Stomach (tissue), 19 donors: ENCODE measurements at places on chromosomes 5 and 9.

- DNase-seq = peak; percentile 63
These were observed 85.4 kb downstream of the RXRA start for GRCh38 chr9:134411440-134412297.

DNA sequence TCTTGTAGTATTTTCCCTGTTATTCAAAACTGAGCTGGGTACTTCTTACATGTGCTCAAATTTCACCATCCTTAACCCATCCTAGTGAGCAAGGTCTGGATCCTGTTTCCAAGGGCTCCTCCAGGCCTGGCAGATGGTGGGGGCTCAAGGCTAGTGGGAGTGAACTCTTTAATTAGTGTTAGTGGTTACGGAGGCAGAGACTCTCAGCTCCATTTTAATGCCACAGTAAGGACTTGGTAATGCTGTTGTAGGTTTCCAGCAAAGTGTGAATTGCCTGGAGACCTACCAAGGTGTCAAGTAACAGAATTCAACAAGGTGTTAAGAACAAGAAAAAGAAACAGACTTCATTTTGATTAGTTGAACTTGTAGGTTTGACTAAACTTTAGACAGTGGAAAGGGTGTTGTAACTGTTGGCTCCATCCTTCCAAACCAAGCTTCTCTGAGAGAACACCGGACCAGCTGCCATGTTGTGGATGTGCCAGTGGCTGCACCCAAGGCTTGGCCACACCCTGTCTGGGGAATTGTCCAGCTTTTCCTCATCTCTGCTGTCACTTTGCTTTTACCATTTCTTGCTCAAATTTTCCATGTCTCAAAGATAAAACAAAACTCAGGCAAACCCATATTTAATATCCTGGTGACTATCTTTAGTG, 98.7 kb downstream of the ADCY2 start:
- no peak for DNase-seq

DNA sequence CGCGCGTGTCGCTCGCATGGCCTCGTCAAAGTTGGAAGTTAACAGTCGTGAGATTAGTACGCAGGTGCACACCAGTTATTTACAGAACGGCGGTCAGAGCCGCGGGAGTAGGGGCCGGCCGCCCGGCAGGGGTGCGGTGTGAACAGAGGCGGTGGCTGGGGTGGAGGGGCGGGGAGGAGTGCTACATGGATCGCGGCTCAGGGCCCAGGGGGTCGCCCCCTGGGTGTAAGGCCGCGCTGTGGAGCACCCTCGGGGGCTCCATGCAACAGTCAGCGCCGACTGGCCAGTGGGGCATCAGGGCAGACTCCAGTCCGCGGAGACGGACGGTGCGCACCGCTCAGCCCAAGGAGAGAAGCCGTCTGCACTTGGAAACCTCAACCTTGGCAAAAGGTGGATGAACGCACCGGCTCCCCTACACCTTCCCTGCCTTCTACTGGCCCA, 60.3 kb downstream of the ZNF354C start:
- DNase-seq = peak; percentile 16

- DNase-seq = peak; percentile 79
These were observed 8.6 kb downstream of the SUSD1 start for GRCh38 chr9:112166176-112167140.

- DNase-seq = no peak
These were observed 78.4 kb upstream of the TMEM252 start for GRCh38 chr9:68619072-68619471.

GRCh38 chr5:105034401-105034763, 1471.8 kb upstream of the NUDT12 start:
- no peak for DNase-seq

DNA sequence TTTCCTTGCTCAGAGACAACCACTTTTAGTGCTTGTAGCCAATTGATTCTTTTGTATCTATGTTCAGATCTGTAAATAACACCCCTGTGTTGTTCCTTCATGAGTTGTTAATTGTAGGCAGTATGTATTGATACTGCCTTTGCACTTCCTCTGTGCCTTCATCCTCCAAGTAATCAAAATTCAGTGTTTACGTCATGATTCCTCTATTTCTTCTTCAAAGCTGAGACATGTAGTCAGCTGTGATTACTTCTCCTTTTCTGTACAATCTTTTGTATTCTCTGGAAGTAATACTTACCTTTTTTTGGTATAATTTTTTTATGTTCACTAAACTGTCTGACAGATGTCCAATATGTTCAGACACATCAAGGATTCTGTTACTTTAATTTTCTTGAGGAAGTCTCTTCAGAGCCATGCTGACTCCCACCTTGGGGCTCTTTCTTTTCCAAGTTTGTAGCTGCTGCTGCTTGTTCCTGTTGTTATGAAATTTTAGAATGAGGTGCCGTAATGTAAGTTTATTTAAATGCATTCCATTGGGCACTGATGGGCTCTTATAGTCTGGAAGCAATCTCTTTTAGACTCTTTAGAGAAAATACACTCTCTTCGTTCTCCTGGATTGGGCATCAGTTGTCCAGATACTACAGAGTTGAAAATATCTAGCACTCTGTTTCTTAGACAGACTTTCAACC, 30.5 kb upstream of the LRRC70 start:
- DNase-seq = no peak

DNA sequence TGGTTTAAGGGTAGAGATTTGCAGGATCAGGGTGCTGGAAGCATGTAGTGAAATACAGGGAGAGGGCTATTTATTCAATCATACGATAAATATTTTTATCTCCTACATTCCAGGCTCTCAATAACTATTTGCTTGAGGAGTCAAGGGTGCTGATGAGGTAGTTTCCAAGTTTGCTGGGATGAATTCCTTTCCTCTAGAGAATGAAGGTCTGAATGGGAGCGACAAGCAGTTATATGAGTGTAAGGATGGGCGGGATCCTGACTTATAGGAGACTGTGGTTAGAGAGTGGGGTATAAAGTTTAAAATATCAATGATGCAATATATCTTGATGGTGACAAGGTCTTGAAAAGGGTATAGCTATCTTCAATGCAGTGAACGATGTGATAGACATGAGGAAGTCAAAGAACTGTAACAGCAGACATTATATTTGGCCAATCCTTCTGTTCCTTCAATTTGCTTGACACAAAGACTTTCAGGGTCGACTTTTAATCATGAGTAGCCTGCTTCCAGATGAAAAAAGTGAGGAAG, 201.1 kb upstream of the HAPLN1 start:
- no peak for DNase-seq

DNA sequence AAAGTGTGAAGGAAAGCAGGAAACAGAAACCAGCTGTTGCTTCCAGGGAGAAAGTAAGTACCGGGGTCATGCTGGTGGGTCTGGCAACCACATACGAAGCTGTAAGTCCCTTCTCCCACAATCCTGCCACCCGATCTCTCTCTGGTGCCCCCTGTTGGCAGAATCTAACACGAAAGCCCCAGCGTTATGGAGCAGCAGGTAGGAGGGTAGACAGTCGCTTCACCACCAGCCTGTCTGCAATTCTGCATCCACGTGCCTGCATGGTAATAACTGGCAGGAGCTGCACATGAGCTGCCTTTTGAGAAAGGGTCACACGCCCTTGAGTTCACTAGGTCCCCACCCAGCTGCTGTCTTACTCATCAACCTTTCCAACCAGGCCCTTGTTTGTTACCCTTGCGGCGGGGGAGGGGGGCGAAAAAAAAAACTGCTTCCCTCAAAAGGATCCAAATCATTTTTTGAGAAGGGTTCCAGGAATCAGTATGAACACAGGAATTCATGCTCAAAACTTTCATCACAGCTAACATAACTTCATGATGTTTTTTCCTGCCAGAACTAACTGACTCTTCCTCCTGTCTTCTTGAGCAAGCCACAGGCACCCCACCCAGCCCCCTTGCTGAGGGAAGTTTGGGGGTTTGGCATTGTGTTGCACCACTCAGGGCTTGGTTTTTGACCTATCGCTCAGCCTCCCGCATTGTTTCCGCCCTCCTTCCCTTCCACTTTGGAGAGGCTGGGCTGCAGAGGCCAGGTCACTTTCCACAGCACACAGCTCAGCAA, 19.6 kb upstream of the TMEM252 start:
- DNase-seq = peak; percentile 58

GRCh38 chr5:79795764-79796398, 106.2 kb downstream of the CMYA5 start:
- DNase-seq = no peak

DNA sequence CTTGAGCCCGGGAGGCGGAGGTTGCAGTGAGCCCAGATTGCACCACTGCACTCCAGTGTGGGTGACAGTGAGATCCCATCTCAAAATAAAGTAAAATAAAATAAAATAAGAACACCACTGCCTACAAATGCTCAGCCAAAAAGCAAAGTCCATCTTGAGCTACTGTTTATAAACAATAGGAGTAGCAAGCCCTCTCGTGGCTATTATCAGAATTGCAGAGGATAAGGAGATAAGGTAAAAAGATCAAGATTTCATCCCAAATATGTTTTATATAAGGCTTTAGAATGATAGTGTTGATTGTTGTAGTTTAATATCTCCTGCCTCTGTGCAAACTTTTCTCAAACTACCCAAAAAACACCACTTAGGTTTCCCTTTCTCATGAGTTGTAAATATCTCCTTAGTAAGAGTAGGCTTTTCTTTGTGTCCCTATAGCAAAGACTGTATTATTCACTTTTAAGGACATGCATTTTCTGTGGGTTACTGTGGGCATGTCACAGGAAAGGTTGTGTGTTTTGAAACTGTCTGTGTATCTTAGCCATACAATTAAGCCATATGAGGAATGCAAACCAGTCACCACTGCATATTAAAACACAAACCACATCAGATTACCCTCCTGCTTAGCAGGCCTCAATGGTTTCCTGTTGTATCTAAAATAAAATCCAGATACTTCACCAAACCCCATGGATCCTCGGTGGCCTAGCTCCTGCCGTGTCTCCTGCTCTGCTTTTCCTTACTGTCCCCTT, 31.8 kb upstream of the CKS2 start:
- DNase-seq = no peak

DNA sequence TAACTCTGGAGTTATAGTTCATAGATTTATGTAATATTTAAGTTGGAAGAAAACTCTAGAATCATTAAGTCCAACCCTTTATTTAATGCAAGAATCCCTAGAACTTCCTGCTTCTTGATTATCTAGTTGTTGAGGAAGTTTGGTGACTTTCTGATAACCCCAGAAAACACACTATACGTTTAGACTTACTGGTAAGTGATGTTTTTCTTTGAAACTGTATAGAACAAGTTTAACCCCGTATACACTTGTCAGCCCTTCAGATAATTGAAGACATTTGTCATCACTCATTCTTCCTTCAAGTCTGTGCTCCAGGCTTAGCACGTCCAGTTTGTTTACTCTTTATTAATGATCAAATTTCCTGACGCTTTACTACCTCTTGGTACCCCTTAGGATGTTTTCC, 9.0 kb downstream of the NDUFS4 start:
- DNase-seq = no peak

DNA sequence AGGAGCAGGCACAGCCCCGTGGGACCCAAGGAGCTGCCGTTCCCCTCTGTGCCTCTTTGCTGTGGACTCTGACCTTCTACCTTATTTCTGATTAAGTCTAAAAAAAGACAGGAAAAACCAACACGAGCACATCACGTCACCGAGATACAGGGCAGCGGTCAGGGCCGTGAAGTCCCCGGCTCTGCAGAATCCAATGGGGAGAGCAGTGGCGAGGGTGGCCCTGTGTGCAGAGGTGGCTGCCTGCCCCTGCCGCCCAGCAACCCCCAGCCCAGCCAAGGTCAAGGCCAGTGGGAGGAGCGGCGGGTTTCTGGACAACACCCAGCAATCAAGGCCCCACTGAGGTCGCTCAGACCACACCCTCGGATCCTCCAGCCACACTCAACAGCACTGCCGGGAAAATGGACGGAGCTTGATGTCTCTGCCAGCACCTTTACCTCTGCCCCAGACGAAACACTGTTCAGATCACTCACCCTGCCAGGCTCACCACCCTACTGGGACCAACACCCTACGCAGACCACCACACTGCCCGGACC, 32.7 kb upstream of the SLC9A3 start:
- peak; percentile 57 for DNase-seq

- no peak for DNase-seq
These were observed 639.0 kb upstream of the TYRP1 start for GRCh38 chr9:12054235-12054634.

GRCh38 chr9:91865041-91865440, 85.0 kb downstream of the ROR2 start:
- no peak for DNase-seq

- no peak for DNase-seq
These were observed 468.5 kb downstream of the TMEM232 start for GRCh38 chr5:110257971-110258370.

- DNase-seq = no peak
These were observed 218.0 kb upstream of the C9orf72 start for GRCh38 chr9:27791311-27791710.

- no peak for DNase-seq
These were observed 22.4 kb downstream of the GRAMD2B start for GRCh38 chr5:126445502-126446174.

DNA sequence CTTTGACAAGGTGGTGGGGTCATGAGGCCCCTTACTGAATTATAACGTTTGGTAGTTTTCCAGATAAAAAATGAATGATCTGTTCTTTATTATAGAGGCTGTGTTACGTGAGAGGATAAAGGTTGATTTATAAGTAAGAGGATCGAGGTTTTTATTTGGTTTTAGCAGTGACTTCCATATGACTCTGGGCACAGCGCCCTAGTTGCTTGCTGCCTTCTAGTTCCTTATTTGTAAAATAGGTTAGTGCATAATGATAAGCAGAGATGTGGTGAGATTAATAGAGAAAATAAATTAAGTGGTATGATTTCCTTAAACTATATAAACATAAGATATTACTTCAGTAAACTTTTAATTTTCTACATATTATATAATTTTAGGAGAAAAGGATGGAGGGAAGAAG, 29.8 kb downstream of the MRRF start:
- peak; percentile 33 for DNase-seq

DNA sequence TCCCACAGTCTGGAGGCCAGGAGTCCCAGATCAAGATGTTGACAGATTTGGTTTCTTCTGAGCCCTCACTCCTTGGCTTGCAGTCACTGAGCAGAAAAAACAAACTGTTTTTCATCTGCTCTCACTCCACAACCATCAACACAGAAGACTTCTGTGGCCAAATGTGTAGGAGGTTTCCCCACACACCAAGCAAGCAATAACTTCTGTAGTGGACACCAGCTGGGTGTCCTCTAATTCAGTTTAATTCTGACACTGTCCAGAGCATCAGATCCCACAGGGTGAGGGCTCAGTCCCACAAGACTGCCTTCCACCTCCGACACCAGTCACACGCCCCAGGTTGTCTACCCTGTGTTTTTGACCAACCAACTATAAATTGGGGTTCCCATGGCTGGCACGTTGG, 209.9 kb downstream of the AOPEP start:
- no peak for DNase-seq

DNA sequence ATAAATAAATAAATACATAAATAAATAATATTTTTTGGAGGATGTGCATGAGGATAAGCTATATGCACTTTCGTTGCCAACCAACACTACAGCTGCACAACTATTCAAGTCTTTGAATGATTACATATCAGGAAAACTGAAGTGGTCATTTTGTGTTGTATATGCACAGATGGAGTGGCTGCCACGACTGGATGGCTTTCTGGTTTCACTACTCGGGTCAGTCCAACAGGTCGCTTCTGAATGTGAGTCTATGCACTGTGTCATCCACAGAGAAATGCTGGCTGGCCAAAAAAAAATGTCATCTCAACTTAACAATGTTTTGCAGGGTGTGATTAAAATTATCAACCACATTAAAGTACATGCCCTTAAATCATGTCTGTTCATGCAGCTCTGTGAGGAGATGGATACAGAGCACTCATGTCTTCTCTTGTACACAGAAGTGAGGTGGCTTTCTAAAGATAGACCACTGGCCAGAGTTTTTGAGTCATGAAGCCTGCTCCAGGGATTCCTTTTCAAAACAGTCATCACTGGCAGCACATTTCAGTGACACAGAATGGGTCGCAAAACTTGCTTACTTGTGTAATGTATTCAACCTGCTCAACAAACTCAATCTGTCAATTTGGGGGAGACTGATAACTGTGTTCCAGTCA, 589.8 kb upstream of the CYLC2 start:
- DNase-seq = no peak
